ENCODE measurements at places on chromosomes 6 and 20. TPM values are rescaled to one million over a fixed set of nuclear protein-coding genes. Genes with fewer than 3 reads are reported as not detected.

- no peaks in the 10 kb centered on the region for H3K36me3 ChIP-seq
- H3K27me3 ChIP-seq: no peaks in the 10 kb centered on the region
- no peak overlapping the region for H3K27ac ChIP-seq
- H3K4me1 ChIP-seq: no peaks in the 10 kb centered on the region
- no peak for DNase-seq
Observed at GRCh38 chr20:51888291-51888690, 86.0 kb upstream of the SALL4 start.

DNA sequence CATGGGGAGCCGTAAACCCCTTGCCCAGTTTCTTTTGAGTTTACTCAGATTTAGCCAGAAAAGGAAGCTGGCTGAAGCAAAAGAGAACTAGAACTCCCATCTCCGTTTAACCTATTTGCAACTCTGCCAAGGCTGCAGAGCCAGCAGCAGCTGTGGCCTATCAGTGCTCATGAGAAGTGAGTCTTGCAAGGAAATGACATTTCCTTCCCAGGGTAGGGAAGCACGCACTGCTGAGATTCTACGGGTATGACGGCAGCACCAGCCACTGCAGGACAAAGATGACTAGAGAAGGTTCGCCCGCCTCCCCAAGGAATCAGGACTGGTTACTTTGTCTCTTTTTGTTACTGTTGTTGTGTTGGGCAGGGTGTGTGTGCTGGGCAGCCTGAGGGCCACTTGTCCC lies 47.6 kb downstream of the PPP1R3G start:
- peak overlapping the region; percentile 6 for H3K4me3 ChIP-seq
- peaks cover 3% of the 10 kb centered on the region for H3K4me1 ChIP-seq
- H3K36me3 ChIP-seq: no peaks in the 10 kb centered on the region
- H3K27me3 ChIP-seq: no peaks in the 10 kb centered on the region

- peaks cover 3% of the 10 kb centered on the region for H3K4me1 ChIP-seq
- no peak overlapping the region for H3K27ac ChIP-seq
- H3K27me3 ChIP-seq: no peaks in the 10 kb centered on the region
- DNase-seq: no peak
Observed at GRCh38 chr6:13012296-13012695, 295.7 kb downstream of the PHACTR1 start.

GRCh38 chr20:34522969-34523871 lies 7.0 kb downstream of the DYNLRB1 start:
- peaks cover 18% of the 10 kb centered on the region for H3K4me1 ChIP-seq
- no peak overlapping the region for H3K27ac ChIP-seq

- H3K27me3 ChIP-seq: no peaks in the 10 kb centered on the region
- peaks cover 3% of the 10 kb centered on the region for H3K4me1 ChIP-seq
- no peak for DNase-seq
Observed at GRCh38 chr20:37090407-37090806, 5.4 kb downstream of the RBL1 start.

DNA sequence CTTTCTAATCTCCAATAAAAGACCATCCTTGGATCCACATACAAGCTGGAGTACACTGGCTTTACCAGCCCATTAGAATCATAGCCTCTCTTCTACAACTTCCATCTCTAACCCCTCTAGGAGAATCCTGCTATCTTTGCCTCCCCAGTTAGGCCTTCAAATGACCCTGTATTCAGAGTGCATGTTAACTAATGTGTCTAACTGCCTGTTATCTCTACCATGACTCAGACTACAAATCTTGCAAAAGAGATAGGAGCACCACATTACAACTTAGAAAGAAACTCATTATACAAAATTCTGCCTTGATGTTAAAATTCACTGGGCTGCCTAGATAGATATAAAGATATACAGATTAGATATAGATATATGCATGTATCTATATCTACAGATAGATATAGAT lies 28.2 kb downstream of the GPR63 start:
- no peaks in the 10 kb centered on the region for H3K36me3 ChIP-seq
- DNase-seq: no peak
- H3K4me3 ChIP-seq: no peak overlapping the region
- H3K4me1 ChIP-seq: no peaks in the 10 kb centered on the region

GRCh38 chr6:52787917-52788316 lies 15.7 kb downstream of the GSTA1 start:
- H3K27ac ChIP-seq: no peak overlapping the region
- H3K4me1 ChIP-seq: no peaks in the 10 kb centered on the region
- DNase-seq: no peak

GRCh38 chr20:1860446-1860845 lies 34.8 kb upstream of the SIRPA start:
- H3K4me1 ChIP-seq: no peaks in the 10 kb centered on the region
- no peak overlapping the region for H3K4me3 ChIP-seq
- no peak for DNase-seq
- no peaks in the 10 kb centered on the region for H3K27me3 ChIP-seq

GRCh38 chr6:44564906-44565524 lies 177.5 kb downstream of the CDC5L start:
- no peaks in the 10 kb centered on the region for H3K36me3 ChIP-seq
- peaks cover 3% of the 10 kb centered on the region for H3K4me1 ChIP-seq
- H3K4me3 ChIP-seq: no peak overlapping the region
- H3K27me3 ChIP-seq: no peaks in the 10 kb centered on the region
- H3K27ac ChIP-seq: no peak overlapping the region
- no peak for DNase-seq

GRCh38 chr6:48184648-48185047 lies 73.7 kb upstream of the PTCHD4 start:
- no peaks in the 10 kb centered on the region for H3K27me3 ChIP-seq
- no peaks in the 10 kb centered on the region for H3K4me1 ChIP-seq
- DNase-seq: no peak
- H3K36me3 ChIP-seq: no peaks in the 10 kb centered on the region
- no peak overlapping the region for H3K4me3 ChIP-seq

GRCh38 chr6:55088902-55089301 lies 85.4 kb upstream of the HCRTR2 start:
- H3K4me3 ChIP-seq: no peak overlapping the region
- H3K27ac ChIP-seq: no peak overlapping the region
- no peaks in the 10 kb centered on the region for H3K4me1 ChIP-seq
- DNase-seq: no peak
- H3K27me3 ChIP-seq: no peaks in the 10 kb centered on the region

DNA sequence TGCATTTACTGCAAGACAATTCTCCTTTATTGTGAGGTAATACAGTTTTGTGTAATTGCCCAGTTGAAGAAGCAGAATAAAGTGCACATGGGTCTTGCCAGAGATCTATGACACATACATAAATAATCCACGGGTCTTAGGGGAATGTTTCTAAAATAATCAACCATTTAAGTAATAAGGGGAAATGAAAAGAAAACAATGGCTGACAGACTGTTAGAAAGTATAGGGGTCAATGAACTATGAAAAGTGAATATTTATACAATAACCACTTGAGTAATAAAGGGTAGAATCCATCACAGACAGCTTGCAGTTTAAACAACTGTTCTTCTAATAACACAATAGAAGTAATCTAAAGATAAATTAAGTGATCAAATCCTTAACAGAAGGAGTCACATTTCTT lies 477.2 kb downstream of the EYS start:
- no peak for DNase-seq
- no peak overlapping the region for H3K4me3 ChIP-seq
- no peaks in the 10 kb centered on the region for H3K36me3 ChIP-seq
- H3K4me1 ChIP-seq: no peaks in the 10 kb centered on the region
- no peak overlapping the region for H3K27ac ChIP-seq

DNA sequence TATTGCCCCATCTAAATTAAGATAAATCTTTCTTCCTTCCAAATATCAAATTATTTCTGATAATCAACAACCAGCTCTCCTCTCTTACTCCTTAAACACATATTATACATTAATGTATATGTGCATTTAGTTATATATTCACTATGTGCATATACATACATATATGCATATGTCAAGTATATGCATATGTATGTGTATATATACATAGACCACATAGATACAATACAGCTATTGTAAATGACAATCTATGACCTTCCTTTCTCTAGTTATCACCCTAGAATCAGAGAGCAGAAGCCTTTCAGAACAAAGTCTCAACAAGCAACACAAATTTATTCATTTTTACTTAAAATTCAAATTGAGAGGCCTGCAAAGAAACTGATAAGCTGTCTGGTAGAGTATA lies 241.1 kb upstream of the THEMIS start:
- H3K27ac ChIP-seq: no peak overlapping the region
- DNase-seq: no peak
- H3K36me3 ChIP-seq: no peaks in the 10 kb centered on the region
- no peak overlapping the region for H3K4me3 ChIP-seq
- no peaks in the 10 kb centered on the region for H3K4me1 ChIP-seq

- no peaks in the 10 kb centered on the region for H3K36me3 ChIP-seq
- no peak overlapping the region for H3K27ac ChIP-seq
- no peak for DNase-seq
- H3K4me1 ChIP-seq: no peaks in the 10 kb centered on the region
Observed at GRCh38 chr6:23368557-23368956, 757.5 kb upstream of the NRSN1 start.

DNA sequence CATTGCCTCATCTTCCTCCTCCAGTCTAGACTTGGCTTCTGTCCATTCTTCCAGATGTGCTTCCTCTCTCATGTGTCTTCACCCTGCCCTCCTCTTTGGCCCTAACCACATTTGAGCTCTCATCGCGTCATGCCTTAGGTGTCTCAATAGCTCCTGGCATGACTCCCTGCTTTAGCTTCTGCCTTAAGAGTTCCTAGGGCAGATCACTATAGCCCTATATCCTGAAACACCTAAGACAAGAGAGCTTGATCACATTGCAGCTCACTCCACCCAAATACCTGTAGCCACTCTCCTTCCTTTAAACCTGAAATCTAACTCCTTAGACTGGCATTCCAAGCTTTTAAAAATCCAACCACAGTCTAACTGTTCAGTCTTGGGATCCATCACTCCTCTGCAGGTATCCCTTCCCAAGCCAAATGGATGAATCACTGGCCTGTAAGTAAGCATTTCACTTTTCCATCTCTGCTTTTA lies 69.0 kb upstream of the STXBP5 start:
- DNase-seq: no peak
- H3K27ac ChIP-seq: no peak overlapping the region
- no peaks in the 10 kb centered on the region for H3K4me1 ChIP-seq

- no peak overlapping the region for H3K27ac ChIP-seq
- DNase-seq: no peak
- H3K4me3 ChIP-seq: no peak overlapping the region
Observed at GRCh38 chr6:137222381-137222780, 3.2 kb upstream of the IFNGR1 start.

PGC gene
- 0.94 TPM for total RNA-seq

RGS17 gene
- total RNA-seq: 0.36 TPM

CST4 gene
- total RNA-seq: not detected

DLK2 gene
- total RNA-seq: 0.90 TPM

ZNF831 gene
- 0.20 TPM for total RNA-seq

Measured in ovary (tissue), 10 donors.